Activated naive CD4-positive, alpha-beta T cell treated with anti-CD3 and anti-CD28 coated beads, Interleukin-2, amount 10 ng/mL, durations not matched to agents 7 days and 5 days (primary cell): ENCODE measurements at places on chromosomes 11 and 22.

GRCh38 chr11:118645066-118645715, 34.3 kb downstream of the TREH start:
- no peak for DNase-seq
- H3K27me3 ChIP-seq, result peaks cover 20% of the 10 kb centered on the region
- no peaks in the 10 kb centered on the region for H3K36me3 ChIP-seq
- no peaks in the 10 kb centered on the region for H3K4me1 ChIP-seq
- H3K4me3 ChIP-seq, result no peak overlapping the region

DNA sequence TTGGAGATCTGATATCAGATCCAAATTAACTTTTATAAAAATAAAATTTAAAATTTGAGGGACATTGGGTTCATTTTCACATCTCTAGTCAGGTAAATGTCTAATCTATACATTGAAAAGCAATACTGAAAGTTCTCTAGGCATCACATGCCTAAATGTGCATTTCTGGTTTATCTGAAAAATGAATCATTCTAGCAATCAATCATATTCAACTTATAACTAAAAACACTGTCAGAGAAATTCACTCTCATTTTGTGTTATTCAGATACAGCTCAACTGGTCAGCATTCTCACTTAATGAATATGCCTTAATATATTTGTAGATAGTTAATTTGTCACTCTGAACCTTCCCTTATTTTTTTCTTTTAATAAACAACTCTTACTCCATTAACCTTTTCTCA, 243.2 kb downstream of the CASP12 start:
- peaks cover 16% of the 10 kb centered on the region for H3K36me3 ChIP-seq
- H3K4me3 ChIP-seq, result no peak overlapping the region
- DNase-seq, result no peak

- no peak overlapping the region for H3K4me3 ChIP-seq
- no peaks in the 10 kb centered on the region for H3K4me1 ChIP-seq
- no peaks in the 10 kb centered on the region for H3K36me3 ChIP-seq
- no peak for DNase-seq
- H3K27me3 ChIP-seq, result no peaks in the 10 kb centered on the region
These were observed 231.9 kb upstream of the ISX start for GRCh38 chr22:34834059-34834458.

GRCh38 chr22:20106849-20107237, 9.1 kb upstream of the RANBP1 start:
- no peak for DNase-seq
- H3K27ac ChIP-seq, result no peak overlapping the region
- H3K4me1 ChIP-seq, result peaks cover 9% of the 10 kb centered on the region

DNA sequence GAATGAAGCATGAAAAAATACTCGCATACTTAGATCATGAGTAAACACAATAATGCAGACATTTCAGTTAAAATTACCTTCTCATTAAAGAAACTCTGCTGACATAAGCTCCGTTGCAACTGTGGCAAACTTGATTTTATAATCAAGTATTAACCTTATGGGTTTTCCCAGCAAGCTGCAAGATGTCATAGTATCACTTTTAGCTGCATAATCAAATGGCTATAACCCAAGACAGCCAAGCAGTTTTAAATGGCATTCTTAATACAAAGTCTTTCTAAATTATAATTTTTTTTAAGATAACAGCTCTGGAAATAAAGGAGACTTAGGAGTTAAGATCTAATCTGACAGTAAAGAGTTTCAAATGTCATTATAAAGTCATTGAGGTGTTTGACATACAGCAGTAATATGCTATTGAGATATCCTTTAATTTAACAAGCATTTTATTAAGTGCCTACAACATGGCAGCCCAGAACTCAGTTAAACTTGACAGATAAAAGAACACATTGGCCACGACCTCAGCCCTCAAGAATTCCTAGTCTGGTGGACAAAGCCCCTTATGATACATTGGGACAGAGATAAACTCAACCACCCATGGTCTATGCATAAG, 163.1 kb upstream of the FAT3 start:
- no peak overlapping the region for H3K27ac ChIP-seq
- no peak for DNase-seq
- no peaks in the 10 kb centered on the region for H3K4me1 ChIP-seq
- H3K4me3 ChIP-seq, result no peak overlapping the region

- H3K4me3 ChIP-seq, result no peak overlapping the region
- no peak overlapping the region for H3K27ac ChIP-seq
- peaks cover 8% of the 10 kb centered on the region for H3K4me1 ChIP-seq
- no peaks in the 10 kb centered on the region for H3K36me3 ChIP-seq
- H3K27me3 ChIP-seq, result peaks cover 8% of the 10 kb centered on the region
These were observed 84.0 kb downstream of the THAP12 start for GRCh38 chr11:76296731-76297542.

- H3K27me3 ChIP-seq, result peaks cover 8% of the 10 kb centered on the region
- no peak overlapping the region for H3K27ac ChIP-seq
- no peaks in the 10 kb centered on the region for H3K36me3 ChIP-seq
- no peak overlapping the region for H3K4me3 ChIP-seq
- DNase-seq, result no peak
These were observed 154.6 kb downstream of the SNX19 start for GRCh38 chr11:130761560-130762220.

DNA sequence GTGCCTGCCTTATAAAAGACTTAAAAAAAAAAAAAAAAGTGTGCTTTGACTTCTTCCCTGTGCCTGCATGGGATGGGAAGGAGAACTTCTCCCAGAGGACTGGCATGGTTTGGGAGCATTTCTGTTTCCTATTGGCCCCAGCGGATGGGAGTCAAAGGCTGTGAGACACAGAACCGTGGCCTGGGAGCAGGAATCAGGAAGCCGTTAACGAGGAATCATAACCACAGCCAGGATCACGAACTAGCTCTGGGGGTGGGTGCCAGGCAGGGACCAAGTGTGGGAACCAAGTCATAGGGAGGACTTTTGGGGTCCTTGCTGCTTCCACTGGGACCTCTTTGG, 526 bp downstream of the C1QTNF6 start:
- H3K36me3 ChIP-seq, result peaks cover 9% of the 10 kb centered on the region
- DNase-seq, result no peak
- H3K27me3 ChIP-seq, result no peaks in the 10 kb centered on the region
- no peak overlapping the region for H3K4me3 ChIP-seq
- peak overlapping the region; percentile 73 for H3K27ac ChIP-seq

DNA sequence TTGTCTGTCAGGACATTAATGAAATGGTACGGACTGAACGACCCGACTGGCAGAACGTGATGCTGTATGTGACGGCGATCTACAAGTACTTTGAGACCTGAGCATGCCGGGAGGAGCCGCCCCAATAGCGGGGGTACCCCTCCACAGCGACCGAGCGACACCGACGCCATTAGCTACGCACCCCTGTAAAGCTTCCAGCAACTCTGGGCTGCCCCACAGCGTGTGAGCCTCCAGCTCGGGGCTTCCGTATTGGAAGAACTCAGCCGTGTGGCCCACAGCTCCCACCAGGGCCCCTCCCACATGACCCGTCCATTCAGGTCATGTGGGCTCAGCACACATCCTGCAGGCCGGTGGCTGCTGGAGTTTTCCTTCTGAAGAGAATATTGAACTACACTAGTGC, 12.9 kb upstream of the ADORA2A start:
- no peak overlapping the region for H3K27ac ChIP-seq
- no peak overlapping the region for H3K4me3 ChIP-seq
- no peak for DNase-seq
- peaks cover 4% of the 10 kb centered on the region for H3K36me3 ChIP-seq
- H3K27me3 ChIP-seq, result no peaks in the 10 kb centered on the region

- H3K27me3 ChIP-seq, result no peaks in the 10 kb centered on the region
- H3K4me3 ChIP-seq, result no peak overlapping the region
- H3K27ac ChIP-seq, result no peak overlapping the region
- no peak for DNase-seq
These were observed 33.4 kb downstream of the PGR start for GRCh38 chr11:101096036-101096704.

DNA sequence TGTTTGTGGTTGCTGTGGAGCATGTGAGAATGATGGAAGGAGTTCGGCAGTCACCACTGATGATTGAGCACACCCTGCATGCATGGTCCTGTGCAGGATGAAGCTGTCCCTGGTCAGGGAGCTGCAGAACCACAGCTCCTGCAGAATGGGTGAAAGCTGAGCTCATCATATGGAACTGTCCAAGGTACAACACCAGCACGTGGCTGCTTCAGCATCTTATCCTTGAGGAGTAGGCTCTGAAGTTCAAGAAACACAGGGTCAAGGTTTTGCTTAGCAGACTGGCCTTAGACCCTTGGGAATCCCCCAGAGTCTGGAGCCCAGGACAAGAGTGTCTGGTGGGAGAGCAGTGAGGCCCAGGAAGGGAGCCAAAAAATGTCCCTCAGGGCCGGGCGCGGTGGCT, 182.4 kb upstream of the LARGE1 start:
- H3K4me3 ChIP-seq, result no peak overlapping the region
- no peaks in the 10 kb centered on the region for H3K27me3 ChIP-seq
- H3K36me3 ChIP-seq, result no peaks in the 10 kb centered on the region
- no peak overlapping the region for H3K27ac ChIP-seq
- no peak for DNase-seq

- no peak overlapping the region for H3K27ac ChIP-seq
- H3K4me3 ChIP-seq, result no peak overlapping the region
- H3K36me3 ChIP-seq, result no peaks in the 10 kb centered on the region
- no peak for DNase-seq
- H3K27me3 ChIP-seq, result peaks cover 4% of the 10 kb centered on the region
These were observed 20.4 kb upstream of the UPB1 start for GRCh38 chr22:24474649-24475255.

GRCh38 chr11:16402654-16403447, 46.5 kb upstream of the SOX6 start:
- H3K27me3 ChIP-seq, result no peaks in the 10 kb centered on the region
- H3K36me3 ChIP-seq, result no peaks in the 10 kb centered on the region
- no peak for DNase-seq
- no peak overlapping the region for H3K27ac ChIP-seq
- H3K4me3 ChIP-seq, result no peak overlapping the region

DNA sequence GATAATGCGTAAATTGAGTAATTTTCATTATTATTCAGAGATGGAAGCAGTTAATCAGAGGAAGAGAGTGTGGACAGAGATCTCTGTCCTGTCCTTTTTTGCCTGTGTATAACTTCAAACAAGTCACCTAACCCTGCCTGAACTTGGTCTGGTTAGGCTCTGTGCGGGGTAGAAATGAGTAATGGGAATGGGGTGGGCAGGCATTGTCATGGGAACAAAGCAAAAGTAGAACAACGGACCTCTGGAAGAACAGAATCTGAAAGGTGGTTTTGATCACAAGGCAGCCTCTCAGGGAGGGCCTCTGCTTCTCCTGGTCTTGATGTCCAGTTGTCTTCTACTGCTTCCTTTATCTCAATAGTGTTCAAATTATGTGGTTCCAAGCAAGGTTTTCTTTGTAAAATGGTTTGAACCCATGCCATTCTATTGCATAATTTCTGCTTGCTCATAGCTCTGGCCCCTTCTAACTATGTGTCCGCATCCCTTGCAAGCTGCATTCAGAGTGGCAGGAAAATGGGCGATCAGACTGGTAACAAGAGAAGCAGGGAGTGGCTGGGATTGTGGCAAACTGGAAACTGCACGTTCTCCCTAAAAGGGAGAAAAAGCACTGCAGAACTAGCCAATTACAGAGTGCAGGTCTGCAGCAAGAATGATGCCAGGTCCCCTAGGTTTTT, 76.1 kb downstream of the PRR5L start:
- no peak overlapping the region for H3K4me3 ChIP-seq
- H3K27ac ChIP-seq, result no peak overlapping the region
- H3K4me1 ChIP-seq, result peaks cover 17% of the 10 kb centered on the region

DNA sequence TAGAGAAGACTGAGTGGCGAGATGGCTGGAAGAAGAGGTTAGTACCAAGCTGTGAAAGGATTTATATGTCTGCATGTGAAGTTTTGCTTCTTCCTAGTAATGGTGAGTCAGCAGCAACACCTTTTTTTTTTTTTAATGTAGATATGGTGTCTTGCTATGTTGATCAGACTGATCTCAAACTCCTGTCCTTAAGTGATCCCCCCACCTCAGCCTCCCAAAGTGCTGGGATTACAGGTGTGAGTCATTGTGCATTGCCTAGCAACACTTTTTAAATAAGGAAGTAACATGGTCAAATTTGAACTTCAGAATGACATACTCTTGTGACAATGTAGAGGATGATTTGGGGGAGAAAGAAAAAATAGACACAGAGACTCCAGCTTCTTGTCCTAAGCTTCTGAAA, 6.5 kb upstream of the CSTPP1 start:
- no peak for DNase-seq
- H3K27ac ChIP-seq, result no peak overlapping the region
- no peaks in the 10 kb centered on the region for H3K4me1 ChIP-seq
- H3K36me3 ChIP-seq, result no peaks in the 10 kb centered on the region

GRCh38 chr11:64624883-64625481, 34.0 kb downstream of the SLC22A12 start:
- H3K4me1 ChIP-seq, result peaks cover 10% of the 10 kb centered on the region
- DNase-seq, result no peak
- no peaks in the 10 kb centered on the region for H3K36me3 ChIP-seq

DNA sequence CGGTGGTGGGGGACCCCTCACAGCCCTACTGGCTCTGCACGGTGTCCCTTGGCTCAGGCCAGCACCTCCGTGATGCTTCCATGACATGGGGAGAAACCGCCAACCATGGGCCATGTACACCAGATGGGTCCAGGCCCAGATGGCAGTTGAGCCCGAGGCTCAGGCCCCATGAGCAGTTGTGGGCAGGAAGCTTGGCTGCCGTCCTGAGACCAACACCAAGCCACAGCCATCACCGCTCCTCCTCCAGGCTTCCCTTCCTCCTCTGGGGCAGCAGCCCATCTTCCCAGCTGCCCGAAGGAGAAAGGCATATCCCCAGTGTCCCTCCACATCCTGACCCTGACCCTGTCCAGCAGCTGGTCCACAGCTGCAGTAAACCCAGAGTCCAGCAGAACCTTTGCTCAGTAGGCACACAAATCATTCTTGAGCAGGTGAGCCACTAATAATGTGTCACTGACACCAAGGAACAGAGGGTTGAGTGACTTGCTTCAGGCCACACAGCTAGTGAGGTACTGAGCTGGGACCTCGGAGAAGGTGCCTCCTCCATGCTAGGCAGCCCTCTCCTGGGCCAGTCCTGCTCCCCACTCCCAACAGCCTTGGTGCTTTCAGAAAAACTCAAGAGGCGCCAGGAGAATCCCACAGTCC, 204.9 kb downstream of the CTTN start:
- peaks cover 32% of the 10 kb centered on the region for H3K27me3 ChIP-seq
- no peak for DNase-seq
- H3K4me3 ChIP-seq, result no peak overlapping the region
- no peaks in the 10 kb centered on the region for H3K36me3 ChIP-seq
